Myocyte (in vitro differentiated cells): ENCODE measurements at places on chromosomes 16 and 17.
A peak's percentile ranks its signal among the peaks of the same experiment; 100 is the strongest.

- peak; percentile 2 for DNase-seq
These were observed 195.1 kb downstream of the CDRT15L2 start for GRCh38 chr17:20774472-20775135.

DNA sequence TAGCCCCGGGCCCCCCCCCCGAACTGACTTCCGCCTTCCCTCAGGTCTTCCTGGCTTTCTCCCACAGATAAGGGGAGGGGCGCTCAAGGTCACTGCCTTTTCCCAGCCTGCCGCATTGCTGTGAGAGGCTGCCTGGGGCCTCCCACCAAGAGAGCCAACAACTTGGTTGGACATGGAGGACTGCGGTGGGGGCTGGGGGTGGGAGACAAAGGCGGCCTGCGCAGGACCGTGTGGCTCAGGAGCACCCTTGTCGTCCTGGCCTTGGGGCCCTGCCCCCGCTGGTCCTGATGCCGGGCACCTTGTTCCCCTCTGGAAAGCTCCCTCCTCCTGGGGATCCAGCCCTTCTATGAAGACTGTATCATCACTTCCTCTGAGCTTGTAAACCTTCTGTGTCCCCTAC is 105.6 kb upstream of the FOXF1 start:
- no peak for DNase-seq

GRCh38 chr17:1082579-1082978 is 85.7 kb downstream of the TIMM22 start:
- DNase-seq, result no peak

GRCh38 chr16:55710466-55710865 is 54.7 kb downstream of the SLC6A2 start:
- peak; percentile 15 for DNase-seq

GRCh38 chr17:47275245-47275984 is 21.8 kb downstream of the ITGB3 start:
- no peak for DNase-seq

DNA sequence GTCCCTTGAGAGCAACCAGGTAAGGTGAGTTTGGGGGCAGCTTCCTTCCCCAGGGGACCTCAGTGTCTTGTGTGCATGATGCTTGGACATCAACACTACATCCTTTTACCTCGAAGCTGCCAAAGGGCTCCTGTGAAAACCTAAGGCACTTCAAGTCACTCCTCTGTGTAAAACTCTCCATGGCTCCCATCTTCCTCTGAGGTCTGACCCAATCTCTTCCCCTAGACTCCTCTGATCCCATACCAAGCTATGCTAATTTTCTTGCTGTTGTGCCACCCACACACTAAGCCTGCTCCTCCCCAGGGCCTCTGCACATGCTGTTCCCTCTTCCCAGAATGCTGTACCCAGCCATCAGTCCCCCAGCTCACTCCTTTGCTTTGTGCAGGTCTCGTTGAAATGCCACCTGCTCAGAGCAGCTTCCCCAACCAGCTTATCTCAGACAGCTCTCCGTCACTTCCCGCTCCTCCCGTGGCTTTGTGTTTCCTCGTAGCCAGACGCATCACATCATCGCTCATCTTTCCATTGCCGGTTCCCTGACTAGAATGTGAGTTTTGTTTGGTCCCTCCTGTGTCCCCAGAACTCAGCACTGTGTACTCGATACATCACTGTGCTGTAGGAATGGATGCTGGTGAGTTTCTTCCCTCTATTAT is 78.4 kb downstream of the CNGB1 start:
- DNase-seq, result no peak

- no peak for DNase-seq
These were observed 101.8 kb upstream of the CDH8 start for GRCh38 chr16:62137996-62138395.

DNA sequence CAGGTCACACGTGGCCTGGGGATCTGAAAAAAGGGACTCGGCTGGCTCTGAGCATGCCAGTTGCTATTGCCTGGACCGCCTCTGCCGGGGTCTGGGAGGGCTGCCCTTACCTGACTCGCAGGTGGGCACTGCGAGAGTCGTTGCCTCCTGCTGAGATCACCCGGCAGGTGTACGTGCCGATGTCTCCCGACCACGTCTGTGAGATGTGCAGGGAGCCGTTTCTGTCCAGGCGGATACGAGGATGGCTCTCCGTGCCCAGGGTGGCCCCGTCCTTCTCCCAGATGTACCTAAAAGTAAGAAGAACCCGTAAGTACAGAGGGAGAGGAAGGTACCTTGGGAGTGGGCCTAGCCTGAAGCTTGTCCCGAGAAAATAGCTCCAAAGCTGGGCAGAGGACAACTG is 112.0 kb upstream of the CDC42EP4 start:
- no peak for DNase-seq

GRCh38 chr17:80358131-80358530 is 56.8 kb upstream of the ENDOV start:
- no peak for DNase-seq

DNA sequence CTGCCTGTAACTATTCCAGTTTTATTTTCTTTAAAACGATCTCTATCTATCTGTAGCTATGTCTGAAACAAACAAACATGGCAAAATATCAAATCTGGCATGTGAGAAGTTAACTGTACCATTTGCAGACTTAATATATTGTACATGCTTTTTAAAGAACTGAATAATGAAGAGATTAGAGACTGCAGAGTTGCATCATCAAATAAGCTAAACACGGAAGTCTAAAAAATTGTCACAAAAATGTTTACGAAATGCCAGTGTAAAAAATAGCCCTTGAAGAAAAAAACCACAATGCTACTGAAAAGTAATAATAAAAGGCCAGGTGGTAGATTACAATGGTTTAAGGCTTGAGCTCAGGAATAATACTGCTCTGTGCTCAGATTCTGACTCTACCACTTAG is 43.1 kb downstream of the HS3ST3A1 start:
- DNase-seq, result no peak

GRCh38 chr17:45809499-45809898 is 25.4 kb downstream of the CRHR1 start:
- peak; percentile 83 for DNase-seq

GRCh38 chr17:82247856-82248671 is 19.2 kb downstream of the SLC16A3 start:
- no peak for DNase-seq

GRCh38 chr17:54029986-54030385 is 207.3 kb downstream of the KIF2B start:
- DNase-seq, result no peak

- no peak for DNase-seq
These were observed 242.3 kb downstream of the CCDC182 start for GRCh38 chr17:57502811-57503241.

- DNase-seq, result no peak
These were observed 24.6 kb downstream of the HIGD1B start for GRCh38 chr17:44872131-44872768.
